ENCODE measurements at places on chromosomes 5 and 9. TPM values are rescaled to one million over a fixed set of nuclear protein-coding genes. Genes with fewer than 3 reads are reported as not detected.
A peak's percentile ranks its signal among the peaks of the same experiment; 100 is the strongest.

GRCh38 chr5:98905857-98906688, 22.7 kb downstream of the CHD1 start:
- DNase-seq = peak; percentile 68

DNA sequence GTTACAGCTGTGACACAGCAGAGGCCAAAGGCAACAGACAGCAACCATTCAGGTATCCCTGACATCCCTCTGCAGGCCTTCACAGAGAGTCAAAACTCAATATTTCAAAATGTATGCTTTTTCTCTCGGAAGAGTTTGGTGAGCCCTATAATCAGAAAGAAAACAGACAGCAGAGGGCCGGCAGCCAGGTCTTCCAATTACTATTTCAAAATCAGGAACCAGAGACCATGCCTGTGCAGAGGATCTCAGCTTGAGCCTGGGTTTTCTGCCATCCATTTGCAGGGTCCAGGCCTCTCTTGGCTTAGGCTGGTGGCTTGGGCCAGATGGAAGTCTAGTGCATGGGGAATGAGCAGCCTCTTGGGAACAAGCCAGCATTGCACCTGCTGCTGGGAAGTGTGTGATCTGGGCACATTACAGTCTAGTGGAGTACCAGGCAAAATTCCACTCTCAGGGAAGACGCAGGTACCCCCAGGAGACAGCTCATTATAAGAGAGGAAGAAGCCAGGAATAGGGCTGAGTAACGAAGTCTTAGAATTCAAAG, 231.3 kb downstream of the ENC1 start:
- DNase-seq = no peak

Gene AMBP
- 3.1 TPM for total RNA-seq

- DNase-seq = no peak
These were observed 6.3 kb downstream of the MYO10 start for GRCh38 chr5:16929831-16930230.

DNA sequence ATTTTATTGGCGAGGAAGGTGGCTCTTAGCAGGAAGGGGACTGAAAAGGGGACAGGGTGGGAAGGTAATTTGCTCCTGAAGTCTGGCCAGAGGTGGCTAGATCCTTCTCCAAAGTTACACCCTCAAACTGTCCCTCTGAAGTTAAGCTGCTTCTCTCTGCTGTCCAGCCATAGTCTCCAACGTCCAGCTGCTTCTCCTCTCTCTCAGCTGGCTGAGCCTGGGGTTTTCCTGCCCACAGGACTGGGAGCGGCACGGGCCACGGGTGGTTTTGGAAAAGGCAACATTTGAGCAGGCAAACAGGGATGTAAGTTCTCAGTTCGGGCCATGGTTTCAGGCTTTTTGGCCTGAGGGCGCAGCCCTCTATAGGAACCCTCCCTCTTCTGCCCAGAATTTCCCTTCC, 128.3 kb downstream of the YIPF5 start:
- no peak for DNase-seq

GRCh38 chr9:114487607-114488300, 17.5 kb downstream of the WHRN start:
- peak; percentile 68 for DNase-seq

- no peak for DNase-seq
These were observed at the start of gene PCSK1 for GRCh38 chr5:96433066-96433447. Gene PCSK1 (minus strand): TSS chr5:96433248. CDS start chr5:96433042, 206 bp downstream.

- no peak for DNase-seq
These were observed 214.8 kb downstream of the PAX5 start for GRCh38 chr9:36818965-36819870.

Gene NOP16
- 10.5 TPM for total RNA-seq

DNA sequence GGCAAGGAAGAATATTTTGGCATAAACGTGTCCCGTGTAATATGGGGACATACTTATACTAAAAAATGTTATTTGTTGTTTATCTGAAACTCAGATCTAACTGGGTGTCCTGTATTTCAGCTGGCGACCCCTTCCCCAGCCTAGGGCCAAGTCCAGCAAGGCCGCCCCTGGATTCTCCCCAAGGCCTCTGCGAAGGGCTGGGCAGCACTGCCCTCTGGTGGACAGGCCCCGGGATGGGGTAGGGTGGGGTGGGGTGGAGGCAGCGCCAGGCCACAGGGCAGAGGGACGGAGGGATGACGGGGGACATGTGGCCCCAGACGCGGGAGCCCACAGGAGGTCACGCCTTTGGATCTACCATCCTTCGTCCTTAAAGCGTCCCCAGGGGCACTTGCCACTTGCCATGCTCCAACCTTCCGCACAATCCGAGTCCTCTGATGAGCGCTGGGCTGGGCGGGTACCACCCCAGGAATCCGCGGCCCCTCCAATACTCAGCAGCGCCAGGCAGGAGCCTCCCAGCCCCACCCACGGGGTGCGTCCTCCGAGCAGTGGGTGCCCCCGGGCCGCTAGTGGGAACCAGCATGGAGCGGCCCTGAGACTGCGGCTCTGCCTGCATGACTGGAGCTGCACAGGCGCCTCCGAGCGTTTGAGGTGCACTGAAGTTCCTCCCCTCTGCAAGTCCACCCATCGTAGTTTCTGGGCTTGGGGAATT, 7.1 kb upstream of the AGPAT2 start:
- no peak for DNase-seq

Gene TMEM174
- total RNA-seq = not detected

Measured in renal cortical epithelial cell (primary cell).